ENCODE measurements at places on chromosomes 1 and 21. TPM values are rescaled to one million over a fixed set of nuclear protein-coding genes. Genes with fewer than 3 reads are reported as not detected.

LYSMD1 gene
- 16.1 TPM for polyA plus RNA-seq

- DNase-seq = no peak
These were observed 7.4 kb downstream of the SYT14 start for GRCh38 chr1:209945377-209945776.

GRCh38 chr1:94101613-94102525 lies 19.1 kb downstream of the ABCA4 start:
- no peak for DNase-seq

DNAH14 gene
- 21.3 TPM for polyA plus RNA-seq
